Stimulated activated CD8-positive, alpha-beta memory T cell treated with anti-CD3 and anti-CD28 coated beads, Interleukin-7, amount 100 ng/mL, for 1 hour (primary cell): ENCODE measurements at places on chromosomes 5 and 9.
A peak's percentile ranks its signal among the peaks of the same experiment; 100 is the strongest.

DNA sequence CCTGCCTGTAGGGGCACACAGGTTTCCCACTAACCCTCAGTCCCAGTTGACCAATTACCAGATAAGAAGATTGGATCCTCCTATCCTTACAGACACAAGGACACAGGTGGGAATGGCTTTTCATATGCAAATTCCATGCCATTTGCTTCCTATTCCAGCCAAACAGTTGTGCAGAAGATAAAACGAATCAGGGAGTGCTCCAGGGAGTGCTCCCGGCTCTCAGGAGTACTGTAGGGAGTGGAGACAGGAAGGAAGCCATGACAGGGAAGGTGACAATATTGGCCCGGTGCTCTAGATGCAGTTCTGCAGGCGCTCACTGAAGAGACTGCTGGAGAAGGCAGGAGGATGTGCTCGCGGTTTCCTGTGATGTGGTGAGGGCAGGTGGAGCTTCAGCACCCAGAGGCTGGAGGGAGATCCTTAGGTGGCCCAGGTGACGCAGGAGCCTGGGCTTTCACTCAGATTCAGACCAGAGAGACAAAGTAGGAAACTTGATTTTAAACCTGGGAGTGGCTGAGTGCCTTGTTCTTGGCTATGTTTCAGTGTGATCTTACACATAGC lies 260.0 kb downstream of the AUH start:
- peak; percentile 32 for DNase-seq

- no peak for DNase-seq
Measured at GRCh38 chr5:60649288-60649917, 50.6 kb downstream of the DEPDC1B start.

- DNase-seq: no peak
Measured at GRCh38 chr5:61731267-61731945, 399.3 kb downstream of the ZSWIM6 start.

GRCh38 chr5:100863739-100864138 lies 39.3 kb downstream of the ST8SIA4 start:
- no peak for DNase-seq

- DNase-seq: no peak
Measured at GRCh38 chr5:126488443-126489065, 65.3 kb downstream of the GRAMD2B start.

DNA sequence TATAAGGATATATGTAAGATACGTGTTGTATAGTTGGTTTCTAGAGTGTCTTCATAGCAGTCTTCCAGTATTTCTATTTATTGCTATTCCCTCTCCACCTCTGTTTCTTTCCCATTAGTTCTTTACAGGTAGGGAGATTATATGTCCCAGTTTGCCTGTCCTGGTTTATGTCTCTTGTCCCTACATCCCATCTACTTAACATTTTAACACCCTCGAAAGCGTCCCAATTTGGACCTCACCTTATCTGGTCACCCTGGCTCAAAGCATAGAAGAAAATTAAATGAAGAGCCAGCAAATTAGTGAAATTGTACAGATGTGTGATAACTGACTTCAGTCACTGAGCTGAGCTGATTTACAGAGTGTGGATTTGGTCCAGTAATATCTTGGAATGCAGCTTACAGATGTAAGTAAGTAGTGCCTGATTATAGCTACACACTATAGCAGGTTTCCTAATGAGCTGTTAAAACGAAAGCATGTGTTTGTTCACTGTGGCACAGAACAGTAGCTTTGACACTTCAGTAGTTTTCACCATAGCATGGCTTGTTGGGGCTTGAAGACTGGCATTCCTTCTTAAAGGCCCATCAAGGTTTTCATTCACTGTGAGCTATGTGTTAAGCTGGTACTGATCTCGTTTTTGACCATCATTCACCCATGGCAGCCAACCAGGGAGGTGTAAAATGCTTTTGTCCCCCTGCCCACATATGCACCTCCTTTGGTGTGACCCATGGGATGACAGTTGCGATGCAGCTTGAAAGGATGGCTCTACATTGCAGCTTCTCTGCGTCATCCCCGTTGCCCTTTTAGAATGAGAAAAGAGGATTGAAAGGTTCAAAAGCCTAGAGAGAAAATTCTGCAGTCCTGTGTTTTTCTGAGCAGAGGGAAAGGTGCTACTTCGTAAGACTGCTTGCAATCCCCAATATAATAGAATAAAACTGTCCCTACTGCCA lies 192.1 kb upstream of the DMRT1 start:
- no peak for DNase-seq

DNA sequence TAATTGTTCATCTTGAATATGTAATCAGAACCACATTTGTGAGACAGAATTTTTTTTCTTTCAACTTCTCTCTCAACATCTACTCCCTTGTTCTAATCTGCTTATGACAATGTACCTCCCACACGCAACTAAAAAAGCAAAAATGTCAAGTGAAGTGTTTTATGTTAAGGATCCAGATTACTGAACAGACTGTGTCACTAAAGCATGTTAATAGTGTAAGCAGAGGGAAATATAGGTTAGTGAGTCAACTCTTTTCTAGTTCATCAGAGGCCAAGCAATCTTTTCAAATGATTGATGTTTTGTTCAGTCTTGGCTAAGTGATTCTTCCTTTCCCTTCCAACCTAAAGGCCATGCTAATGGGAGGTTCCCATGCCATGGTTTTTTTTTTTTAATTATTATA lies 34.7 kb upstream of the IDNK start:
- DNase-seq: no peak

GRCh38 chr5:89071101-89071940 lies 188.3 kb upstream of the MEF2C start:
- DNase-seq: no peak

- DNase-seq: peak; percentile 1
Measured at GRCh38 chr5:89313804-89314588, 431.0 kb upstream of the MEF2C start.

DNA sequence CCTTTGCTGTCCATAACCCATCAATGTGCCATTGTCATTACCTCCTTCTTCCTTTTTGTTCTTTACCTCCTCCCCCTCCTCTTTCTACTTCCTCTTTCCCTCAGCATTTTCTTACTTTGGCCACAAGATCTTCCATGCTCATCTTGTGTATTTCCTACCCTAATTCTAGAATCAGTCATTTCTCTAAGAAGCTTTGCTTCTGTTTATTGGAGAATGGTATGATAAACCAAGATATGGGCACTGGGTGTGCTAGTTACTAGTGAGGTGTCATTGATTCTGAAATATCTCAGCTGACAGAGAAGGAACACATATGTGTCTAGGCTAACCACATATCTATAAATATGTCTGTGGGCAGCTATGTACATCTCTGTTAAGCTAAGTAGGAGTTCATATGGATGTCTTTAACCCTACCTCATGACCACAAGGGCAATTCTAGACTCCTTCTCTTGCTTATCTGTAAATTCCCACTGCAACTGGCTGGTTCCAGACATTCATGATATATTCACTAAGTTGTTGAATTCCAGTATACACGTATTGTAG lies 2051.3 kb upstream of the CDH9 start:
- DNase-seq: no peak

GRCh38 chr5:60611099-60611740 lies 88.7 kb downstream of the DEPDC1B start:
- DNase-seq: no peak

DNA sequence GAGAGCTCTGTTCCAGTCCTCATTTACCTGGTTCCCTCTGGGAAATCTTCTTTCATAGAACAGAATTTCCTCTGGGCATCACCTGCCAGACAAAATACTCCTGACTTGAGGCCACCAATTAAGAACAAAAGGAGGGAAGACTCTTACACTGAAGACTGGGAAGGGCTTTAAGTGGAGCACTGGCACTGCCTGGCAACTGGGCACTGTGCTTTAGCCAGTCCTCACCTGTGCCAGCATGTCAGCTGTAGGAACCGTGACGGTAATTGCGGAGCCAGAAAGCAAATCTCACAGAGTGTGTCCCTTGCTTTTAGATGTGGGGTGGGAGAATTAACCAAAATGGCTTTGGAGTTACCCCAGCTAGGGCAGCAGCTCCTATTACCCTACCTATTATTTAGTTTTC lies 40.6 kb downstream of the FAM219A start:
- DNase-seq: no peak

GRCh38 chr9:126783949-126784348 lies 20.9 kb upstream of the ZBTB43 start:
- no peak for DNase-seq

DNA sequence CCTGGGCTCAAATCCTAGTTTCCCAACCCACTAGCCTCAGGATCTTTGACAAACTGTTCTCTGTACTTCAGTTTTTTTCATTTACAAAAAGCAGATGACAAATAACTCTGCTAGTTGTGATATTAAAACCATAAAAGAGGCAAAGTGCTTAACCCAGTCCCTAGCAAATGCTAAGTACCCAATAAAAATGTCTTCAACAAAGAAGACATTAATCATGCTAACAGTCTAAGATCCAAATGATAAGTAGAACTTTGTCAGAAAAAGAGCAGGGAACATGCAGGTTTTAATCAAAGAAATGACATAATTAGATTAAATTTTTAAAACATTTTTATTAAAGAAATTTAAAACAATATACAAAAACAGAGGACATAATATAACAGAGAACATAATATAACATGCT lies 203.0 kb upstream of the ADRA1B start:
- DNase-seq: no peak

GRCh38 chr5:19208397-19208796 lies 779.6 kb downstream of the CDH18 start:
- DNase-seq: no peak

- no peak for DNase-seq
Measured at GRCh38 chr5:149486726-149487635, 64.3 kb downstream of the CSNK1A1 start.

DNA sequence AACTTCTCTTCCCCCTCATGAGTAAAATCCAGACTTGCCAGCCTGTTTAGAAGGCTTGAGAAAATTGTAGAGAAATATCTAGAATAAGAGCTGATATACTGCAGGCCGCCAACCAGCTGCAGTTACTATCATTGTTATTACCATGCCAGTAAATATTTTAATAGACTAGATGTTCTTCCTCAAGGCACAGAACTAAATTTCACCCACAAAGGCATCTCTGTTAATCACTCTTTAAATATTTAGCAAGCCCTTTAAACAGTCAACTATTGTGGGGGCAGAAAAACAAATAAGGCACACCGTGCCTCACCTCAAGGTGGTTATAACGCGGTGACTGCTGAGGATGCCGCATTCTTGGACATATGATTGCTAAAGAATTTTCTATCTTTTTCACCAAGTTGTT lies 147.0 kb downstream of the SPOCK1 start:
- no peak for DNase-seq

DNA sequence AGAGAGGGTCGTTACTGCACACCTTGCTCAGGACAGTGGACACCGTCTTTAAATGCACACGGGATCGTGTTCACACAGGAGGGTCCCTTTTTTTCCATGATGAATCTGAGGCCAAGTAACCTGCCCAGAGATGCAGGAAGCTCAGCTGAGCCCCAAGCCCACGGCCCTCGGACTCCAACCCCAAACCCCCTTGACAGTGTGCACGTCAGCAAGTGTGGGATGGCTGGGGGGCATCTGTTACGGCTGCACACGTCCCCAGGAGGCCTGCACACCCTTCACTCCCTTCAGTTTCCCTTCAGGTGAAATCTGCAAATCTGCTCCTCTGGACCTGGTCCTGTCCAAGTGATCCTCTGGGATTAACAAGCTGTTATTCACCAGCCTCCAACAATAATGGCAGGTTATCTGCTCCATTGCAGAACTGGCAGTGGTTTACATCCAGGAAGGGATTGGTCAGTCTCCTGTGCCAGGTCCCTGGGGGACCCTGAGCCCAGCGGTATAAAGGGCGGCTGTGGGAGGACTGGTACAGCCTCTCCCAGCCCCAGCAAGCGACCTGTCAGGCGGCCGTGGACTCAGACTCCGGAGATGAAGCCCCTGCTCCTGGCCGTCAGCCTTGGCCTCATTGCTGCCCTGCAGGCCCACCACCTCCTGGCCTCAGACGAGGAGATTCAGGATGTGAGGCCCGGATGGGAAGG lies at the start of gene LCN1:
TSS of gene LCN1 (plus strand) at position 525 of the 692 bp plus-strand sequence. CDS start at position 583, 58 bp downstream.
- DNase-seq: no peak

DNA sequence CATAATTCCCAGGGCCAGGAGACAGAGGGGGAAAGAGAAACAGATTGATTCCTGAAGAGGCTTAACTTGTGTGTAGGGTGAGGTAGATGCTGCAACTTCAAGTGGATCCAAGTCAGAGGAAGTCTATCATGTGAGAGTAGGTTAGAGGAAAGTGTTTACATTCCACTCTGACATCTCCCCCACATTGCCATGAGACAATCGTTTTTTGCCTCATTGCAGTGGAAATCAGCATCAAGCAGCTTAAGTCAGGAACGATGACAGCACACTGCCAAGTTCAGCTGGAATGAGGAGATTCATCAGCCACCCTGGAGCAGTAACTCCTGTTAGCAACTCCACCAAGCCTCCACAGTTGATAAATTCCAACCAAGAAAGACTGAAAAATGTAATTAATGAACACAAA lies 689.7 kb upstream of the MEF2C start:
- DNase-seq: no peak

DNA sequence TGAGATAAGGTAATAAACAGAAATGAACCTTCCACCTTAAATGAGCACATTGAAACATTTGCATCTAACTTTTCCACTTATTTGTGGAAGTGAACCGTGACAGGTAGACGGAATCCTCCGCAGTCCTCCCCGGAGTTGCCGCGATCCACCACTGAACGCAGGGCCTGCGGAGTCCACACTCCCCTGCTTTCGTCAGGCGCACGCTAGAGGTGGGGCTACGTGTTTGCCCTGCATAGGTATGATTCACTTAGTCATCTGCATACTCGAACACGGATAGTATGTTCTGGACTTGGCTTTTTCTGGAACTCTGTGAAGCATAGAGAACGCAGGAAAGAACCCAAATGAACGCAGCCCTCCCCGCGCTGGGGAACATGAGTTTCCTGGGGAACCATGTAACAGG lies 272.8 kb upstream of the IRX4 start:
- DNase-seq: no peak

- no peak for DNase-seq
Measured at GRCh38 chr5:92713335-92713743, 867.7 kb downstream of the NR2F1-AS1 start.

DNA sequence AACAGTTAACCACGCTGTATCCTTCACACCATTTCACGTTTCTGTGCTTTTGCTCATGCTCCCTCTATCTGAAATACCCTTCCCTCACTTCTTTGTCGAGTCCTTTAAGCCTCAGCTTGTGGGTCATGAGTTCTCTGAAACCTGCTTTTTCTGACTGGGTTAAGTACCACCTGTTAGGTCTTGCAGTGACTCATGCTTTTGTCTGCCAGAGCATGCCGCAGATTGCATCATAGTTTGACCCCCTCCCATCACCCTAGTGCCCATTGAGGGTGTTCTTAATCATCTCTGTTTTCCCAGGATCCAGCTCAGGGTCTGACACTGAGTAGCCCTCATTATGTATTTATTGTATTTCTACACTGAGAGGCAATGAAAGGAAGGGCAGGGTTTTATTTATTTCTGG lies 190.2 kb downstream of the ASTN2 start:
- DNase-seq: no peak

GRCh38 chr9:127930231-127931091 lies at the start of gene PIP5KL1:
TSS of gene PIP5KL1 (minus strand) at chr9:127930777. CDS start at chr9:127930752, 25 bp downstream.
- no peak for DNase-seq

DNA sequence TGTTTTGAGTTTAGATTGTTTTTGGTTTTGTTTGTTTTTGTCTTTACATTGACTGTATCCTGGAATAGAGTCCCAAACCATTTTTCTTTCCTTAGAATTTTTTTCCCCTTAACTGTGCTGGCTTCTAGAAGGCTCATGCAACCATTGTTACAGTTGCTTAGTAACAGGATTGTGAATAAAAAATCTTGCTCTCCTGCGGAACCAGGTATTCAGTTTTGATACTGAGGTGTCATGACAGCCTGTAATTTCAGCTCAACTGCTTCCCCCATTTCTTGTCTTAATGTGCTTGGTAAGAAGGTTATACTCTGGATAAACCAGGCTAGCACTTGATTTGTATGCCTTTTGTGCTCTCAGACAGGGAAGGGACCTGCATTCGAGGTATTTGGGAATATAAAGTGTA lies 42.1 kb downstream of the FOCAD start:
- DNase-seq: no peak
